Activated naive CD8-positive, alpha-beta T cell treated with anti-CD3 and anti-CD28 coated beads, Interleukin-2, amount 10 ng/mL, durations not matched to agents 7 days and 5 days (primary cell): ENCODE measurements at places on chromosomes 12 and 14. TPM values are rescaled to one million over a fixed set of nuclear protein-coding genes. Genes with fewer than 3 reads are reported as not detected.
A peak's percentile ranks its signal among the peaks of the same experiment; 100 is the strongest.

Gene PTPRR
- not detected for total RNA-seq

Gene AQP2
- not detected for total RNA-seq

Gene TMED8
- 14.9 TPM for total RNA-seq

Gene FITM1
- total RNA-seq, result 1.7 TPM

Gene TAS2R7
- not detected for total RNA-seq

Gene TEX22
- 6.9 TPM for total RNA-seq

Gene ABCC9
- not detected for total RNA-seq

DNA sequence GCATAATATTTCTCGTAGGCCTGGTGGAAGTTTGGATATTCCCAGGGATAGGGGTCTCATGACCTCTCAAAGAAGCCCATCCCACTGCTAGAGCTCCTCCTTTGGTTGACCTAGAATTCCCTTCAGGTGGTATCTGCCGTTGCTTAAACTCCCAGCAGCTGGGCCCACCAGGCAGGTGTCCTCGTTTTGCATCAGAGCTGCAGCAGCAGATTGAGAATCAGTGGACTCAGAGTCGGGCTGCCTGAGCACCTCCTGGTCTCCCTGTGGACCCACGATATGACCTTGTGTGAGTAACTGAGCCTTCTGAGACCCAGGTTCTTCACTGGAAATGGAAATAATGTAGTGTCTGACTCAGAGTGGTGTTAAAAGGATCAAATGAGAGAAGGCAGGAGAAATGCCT lies 132.7 kb downstream of the PAPOLA start:
- H3K27me3 ChIP-seq, result peaks cover 8% of the 10 kb centered on the region
- H3K27ac ChIP-seq, result no peak overlapping the region
- H3K36me3 ChIP-seq, result no peaks in the 10 kb centered on the region
- no peak overlapping the region for H3K4me3 ChIP-seq
- DNase-seq, result no peak

- no peak overlapping the region for H3K4me3 ChIP-seq
- no peak for DNase-seq
- H3K4me1 ChIP-seq, result peaks cover 5% of the 10 kb centered on the region
Observed at GRCh38 chr12:113099764-113100163, 35.8 kb downstream of the RASAL1 start.

DNA sequence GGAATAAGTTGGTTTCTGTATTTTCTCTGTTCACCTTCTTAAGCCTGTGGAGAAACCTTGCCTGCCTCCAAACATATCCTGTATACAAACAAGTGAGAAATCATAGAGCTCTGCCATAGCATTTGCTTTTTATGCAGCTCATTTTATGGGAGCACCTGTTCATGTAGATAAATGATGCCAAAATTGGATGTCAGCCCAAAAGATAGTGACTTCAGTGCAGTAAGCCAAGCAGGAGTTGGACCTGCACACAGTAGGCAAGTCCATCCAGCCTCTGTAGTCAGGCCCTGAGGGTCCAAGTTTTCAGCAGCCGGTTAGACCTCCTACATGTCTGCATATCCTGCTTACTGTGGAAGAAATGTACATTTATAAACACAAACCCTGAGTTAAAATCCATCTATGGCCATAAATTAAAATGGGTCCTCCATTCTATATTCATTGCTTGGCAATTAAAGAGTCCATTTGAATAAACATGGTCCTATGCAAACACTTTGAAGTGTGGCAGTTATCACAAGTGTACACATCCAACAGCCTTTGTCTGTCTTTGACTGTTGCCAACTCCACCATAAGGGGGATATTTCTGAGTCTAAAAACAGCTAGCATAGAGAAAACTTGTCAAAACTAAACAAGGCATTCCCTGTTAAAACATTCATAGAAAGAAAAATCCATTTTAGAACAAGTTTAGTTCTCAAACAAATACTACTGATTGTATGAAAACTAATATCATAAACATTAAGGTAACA lies 847.8 kb downstream of the RPS29 start:
- no peaks in the 10 kb centered on the region for H3K27me3 ChIP-seq
- H3K27ac ChIP-seq, result no peak overlapping the region
- no peaks in the 10 kb centered on the region for H3K4me1 ChIP-seq
- DNase-seq, result no peak
- H3K4me3 ChIP-seq, result no peak overlapping the region
- no peaks in the 10 kb centered on the region for H3K36me3 ChIP-seq

- no peak overlapping the region for H3K4me3 ChIP-seq
- H3K27me3 ChIP-seq, result peaks cover 50% of the 10 kb centered on the region
- peaks cover 2% of the 10 kb centered on the region for H3K4me1 ChIP-seq
- no peaks in the 10 kb centered on the region for H3K36me3 ChIP-seq
Observed at GRCh38 chr14:76373456-76373855, 2.5 kb upstream of the ESRRB start.

DNA sequence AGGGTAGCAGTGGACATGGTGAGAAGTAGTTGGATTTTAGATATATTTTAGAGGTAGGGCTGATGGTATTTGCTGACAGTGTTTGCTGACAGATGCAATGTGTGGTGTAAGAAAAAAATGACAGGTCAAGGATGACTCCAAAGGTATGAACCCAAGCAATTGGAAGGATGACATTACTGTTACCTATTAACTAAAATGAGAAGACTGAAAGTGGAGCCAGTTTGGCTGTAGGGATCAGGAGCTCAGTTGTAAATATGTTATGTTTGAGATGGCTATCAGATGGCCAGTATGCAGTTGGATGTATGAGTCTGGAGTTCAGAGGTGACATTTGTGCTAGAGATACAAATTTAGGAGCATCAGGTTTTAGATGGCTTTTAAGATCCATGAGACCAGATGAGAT lies 17.4 kb upstream of the SERPINA6 start:
- DNase-seq, result no peak
- no peaks in the 10 kb centered on the region for H3K36me3 ChIP-seq
- H3K4me3 ChIP-seq, result no peak overlapping the region
- H3K27me3 ChIP-seq, result peaks cover 4% of the 10 kb centered on the region
- H3K27ac ChIP-seq, result no peak overlapping the region

DNA sequence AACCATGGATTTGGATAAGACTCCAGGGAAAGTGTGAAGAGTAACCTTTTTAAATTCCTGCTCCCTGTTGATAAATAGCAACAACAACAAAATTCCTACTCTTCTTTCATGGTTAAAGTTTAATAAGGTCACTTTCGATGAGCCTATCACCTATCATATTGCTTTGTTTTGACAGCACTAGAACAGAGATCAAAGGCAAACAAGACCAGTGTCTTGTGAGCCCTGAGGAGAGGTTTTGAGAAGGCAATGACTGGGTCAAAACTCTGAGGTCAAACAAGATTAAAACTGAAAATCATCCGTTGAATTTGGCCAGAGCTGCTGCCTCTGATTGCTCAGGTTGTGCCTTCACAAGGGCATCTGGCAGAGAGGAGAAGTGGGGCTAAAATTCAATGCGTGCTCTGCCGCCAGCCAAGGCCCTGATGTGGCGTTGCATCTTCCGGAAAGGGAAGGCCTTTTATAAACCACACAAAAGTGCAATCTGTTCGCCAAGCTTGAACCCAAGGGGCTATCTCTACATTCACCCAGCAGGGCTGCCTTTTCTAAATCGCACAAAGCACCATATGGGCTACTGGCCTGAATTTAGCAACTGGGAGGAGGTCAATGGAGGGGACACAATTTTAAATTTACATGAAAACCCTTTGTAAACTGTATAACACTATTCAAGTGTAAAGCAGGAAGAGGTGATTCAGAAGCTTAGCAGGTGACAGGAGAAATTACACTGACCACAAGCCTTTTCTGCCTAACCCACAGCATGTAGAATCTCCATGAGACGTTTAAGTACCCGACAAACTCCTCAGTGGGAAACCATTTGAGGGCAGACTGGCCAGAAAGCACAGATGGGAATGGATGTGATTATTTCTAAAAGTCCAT lies 140.8 kb downstream of the DAD1 start:
- H3K27ac ChIP-seq, result no peak overlapping the region
- H3K4me3 ChIP-seq, result no peak overlapping the region

- no peaks in the 10 kb centered on the region for H3K27me3 ChIP-seq
- peaks cover 14% of the 10 kb centered on the region for H3K36me3 ChIP-seq
- DNase-seq, result no peak
- peak overlapping the region; percentile 81 for H3K27ac ChIP-seq
- peak overlapping the region; percentile 49 for H3K4me3 ChIP-seq
Observed at GRCh38 chr14:75543786-75544185, 21.5 kb downstream of the BATF start.

DNA sequence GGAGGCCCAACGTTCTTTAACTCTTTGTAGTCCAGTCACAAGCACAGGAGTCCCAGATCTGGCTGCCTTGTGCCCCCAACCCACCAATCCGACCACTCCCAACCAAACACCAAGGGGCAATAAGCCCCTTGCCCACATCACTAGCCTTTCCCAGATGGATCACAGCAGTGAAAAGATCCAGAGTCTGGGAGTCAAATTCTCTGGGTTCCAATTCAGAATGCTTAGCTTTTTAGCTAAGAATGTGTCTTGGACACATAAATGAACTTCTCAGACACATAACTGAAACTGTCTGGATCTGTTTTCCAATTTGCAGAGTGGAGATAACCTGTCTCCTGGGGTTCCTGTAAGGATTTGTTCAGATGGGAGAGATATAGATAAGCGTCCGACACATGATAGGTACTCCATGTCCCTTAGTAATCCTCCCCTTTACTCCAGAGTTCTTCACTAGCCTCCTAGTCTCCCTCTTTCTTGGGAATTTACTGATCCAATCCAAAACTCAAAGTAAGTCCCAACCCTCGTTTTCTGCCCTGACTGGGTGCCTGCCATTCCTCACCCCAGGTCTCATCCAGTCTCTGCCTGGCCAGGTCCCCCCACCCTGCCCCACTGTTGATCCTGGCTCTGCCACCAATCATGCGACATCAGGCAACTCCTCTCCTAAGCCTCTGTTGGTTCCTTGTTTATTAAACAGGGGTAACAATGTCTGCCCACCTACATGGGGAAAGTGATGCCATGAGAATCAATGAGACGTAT lies 439 bp upstream of the TNFRSF1A start:
- H3K36me3 ChIP-seq, result peaks cover 4% of the 10 kb centered on the region
- DNase-seq, result no peak
- no peaks in the 10 kb centered on the region for H3K27me3 ChIP-seq
- H3K27ac ChIP-seq, result no peak overlapping the region
- H3K4me3 ChIP-seq, result no peak overlapping the region
- H3K4me1 ChIP-seq, result peaks cover 41% of the 10 kb centered on the region

DNA sequence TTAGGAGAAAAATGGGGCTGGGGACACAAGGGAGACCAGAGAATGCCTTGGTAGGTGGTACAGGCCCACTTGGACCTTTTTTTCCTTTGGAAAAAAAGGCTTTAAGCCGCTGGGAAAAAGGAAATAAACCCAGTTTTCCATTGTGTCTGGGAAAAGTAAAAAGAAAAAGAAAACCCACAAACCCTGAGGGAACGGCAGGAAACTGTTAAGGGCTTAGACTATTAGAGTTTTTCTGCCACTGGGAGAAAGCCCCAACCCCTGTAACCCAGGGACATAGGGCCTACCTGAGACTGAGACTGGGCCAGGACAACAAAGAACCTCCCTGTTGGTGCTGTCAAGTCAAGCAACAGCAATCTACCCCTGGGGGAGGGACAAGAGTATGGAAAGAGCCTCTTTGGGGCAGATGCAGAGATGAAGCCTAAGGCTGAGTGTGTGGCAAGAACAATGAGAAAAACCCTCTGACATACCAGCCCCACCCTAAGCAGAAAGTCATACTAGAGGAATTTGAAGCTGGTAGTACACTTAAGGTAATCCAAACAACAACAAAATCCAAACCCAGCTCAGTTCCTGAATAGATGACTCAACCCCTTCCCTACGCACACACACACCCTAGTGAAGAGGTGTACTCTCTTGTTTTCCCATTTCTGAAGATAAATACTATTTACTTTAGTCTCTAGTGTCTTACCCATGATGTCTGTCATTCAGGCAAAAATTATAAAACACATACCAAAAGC lies 22.8 kb downstream of the ATF1 start:
- no peak for DNase-seq
- H3K27me3 ChIP-seq, result no peaks in the 10 kb centered on the region
- no peak overlapping the region for H3K4me3 ChIP-seq

- H3K27me3 ChIP-seq, result no peaks in the 10 kb centered on the region
- H3K4me1 ChIP-seq, result peaks cover 32% of the 10 kb centered on the region
- peaks cover 31% of the 10 kb centered on the region for H3K36me3 ChIP-seq
- peak overlapping the region; percentile 5 for H3K27ac ChIP-seq
- DNase-seq, result no peak
- H3K4me3 ChIP-seq, result no peak overlapping the region
Observed at GRCh38 chr12:12620730-12621315, 9.1 kb downstream of the CREBL2 start.

DNA sequence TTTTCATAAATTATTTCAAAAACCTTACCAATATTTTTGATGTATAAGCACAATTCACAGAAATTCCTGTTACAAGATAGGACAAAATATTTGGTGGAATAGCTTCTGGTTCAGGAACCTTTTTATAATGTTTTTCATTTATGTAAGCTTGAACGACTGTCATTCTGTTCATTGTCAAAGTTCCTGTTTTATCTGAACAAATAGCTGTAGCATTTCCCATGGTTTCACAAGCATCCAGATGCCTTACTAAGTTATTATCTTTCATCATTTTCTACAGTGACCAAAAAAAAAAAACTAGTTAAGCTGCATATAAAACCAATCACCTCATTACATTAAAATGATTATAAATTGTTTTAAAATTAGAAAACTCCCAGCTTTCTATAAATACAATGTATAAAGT lies 87.1 kb downstream of the ATP2B1 start:
- H3K36me3 ChIP-seq, result peaks cover 24% of the 10 kb centered on the region
- H3K4me1 ChIP-seq, result no peaks in the 10 kb centered on the region
- H3K4me3 ChIP-seq, result no peak overlapping the region
- no peak for DNase-seq
- no peak overlapping the region for H3K27ac ChIP-seq

DNA sequence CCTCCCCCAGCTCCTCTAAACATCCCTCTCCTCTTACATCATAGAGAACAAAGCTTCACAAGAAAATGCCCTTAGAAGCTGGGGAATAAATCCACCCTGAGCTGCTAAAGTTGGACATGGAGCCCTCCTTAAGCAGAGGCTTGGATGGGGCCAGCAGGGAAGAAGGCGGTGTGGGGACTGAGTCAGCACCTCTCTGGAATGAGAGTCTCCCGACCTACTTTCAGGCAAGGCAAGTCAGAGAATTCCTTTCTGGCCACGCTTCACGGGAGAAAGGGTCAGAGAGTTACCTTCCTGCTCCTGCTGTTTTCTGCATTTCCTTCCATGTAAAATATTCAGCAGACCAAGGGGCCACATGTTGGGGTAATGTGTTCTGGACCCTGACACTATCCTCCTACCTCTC lies 113.3 kb upstream of the PRB2 start:
- no peaks in the 10 kb centered on the region for H3K36me3 ChIP-seq
- H3K27ac ChIP-seq, result no peak overlapping the region
- H3K4me3 ChIP-seq, result no peak overlapping the region
- H3K4me1 ChIP-seq, result peaks cover 3% of the 10 kb centered on the region
- H3K27me3 ChIP-seq, result peaks cover 2% of the 10 kb centered on the region

- H3K27ac ChIP-seq, result peak overlapping the region; percentile 68
- H3K27me3 ChIP-seq, result no peaks in the 10 kb centered on the region
- DNase-seq, result no peak
- peak overlapping the region; percentile 3 for H3K4me3 ChIP-seq
- H3K4me1 ChIP-seq, result peaks cover 40% of the 10 kb centered on the region
Observed at GRCh38 chr14:69682621-69683263, 71.3 kb downstream of the SUSD6 start.

- DNase-seq, result no peak
- H3K4me1 ChIP-seq, result no peaks in the 10 kb centered on the region
- H3K36me3 ChIP-seq, result peaks cover 40% of the 10 kb centered on the region
- no peak overlapping the region for H3K4me3 ChIP-seq
- H3K27me3 ChIP-seq, result no peaks in the 10 kb centered on the region
Observed at GRCh38 chr12:119864591-119864990, 12.5 kb downstream of the CIT start.

- no peak for DNase-seq
- no peaks in the 10 kb centered on the region for H3K27me3 ChIP-seq
- peaks cover 20% of the 10 kb centered on the region for H3K4me1 ChIP-seq
- H3K27ac ChIP-seq, result peak overlapping the region; percentile 96
- peaks cover 41% of the 10 kb centered on the region for H3K36me3 ChIP-seq
- peak overlapping the region; percentile 99 for H3K4me3 ChIP-seq
Observed at GRCh38 chr14:61322799-61323290, 1.5 kb downstream of the PRKCH start.
